ENCODE measurements at places on chromosomes 2 and 18.
A peak's percentile ranks its signal among the peaks of the same experiment; 100 is the strongest.

DNA sequence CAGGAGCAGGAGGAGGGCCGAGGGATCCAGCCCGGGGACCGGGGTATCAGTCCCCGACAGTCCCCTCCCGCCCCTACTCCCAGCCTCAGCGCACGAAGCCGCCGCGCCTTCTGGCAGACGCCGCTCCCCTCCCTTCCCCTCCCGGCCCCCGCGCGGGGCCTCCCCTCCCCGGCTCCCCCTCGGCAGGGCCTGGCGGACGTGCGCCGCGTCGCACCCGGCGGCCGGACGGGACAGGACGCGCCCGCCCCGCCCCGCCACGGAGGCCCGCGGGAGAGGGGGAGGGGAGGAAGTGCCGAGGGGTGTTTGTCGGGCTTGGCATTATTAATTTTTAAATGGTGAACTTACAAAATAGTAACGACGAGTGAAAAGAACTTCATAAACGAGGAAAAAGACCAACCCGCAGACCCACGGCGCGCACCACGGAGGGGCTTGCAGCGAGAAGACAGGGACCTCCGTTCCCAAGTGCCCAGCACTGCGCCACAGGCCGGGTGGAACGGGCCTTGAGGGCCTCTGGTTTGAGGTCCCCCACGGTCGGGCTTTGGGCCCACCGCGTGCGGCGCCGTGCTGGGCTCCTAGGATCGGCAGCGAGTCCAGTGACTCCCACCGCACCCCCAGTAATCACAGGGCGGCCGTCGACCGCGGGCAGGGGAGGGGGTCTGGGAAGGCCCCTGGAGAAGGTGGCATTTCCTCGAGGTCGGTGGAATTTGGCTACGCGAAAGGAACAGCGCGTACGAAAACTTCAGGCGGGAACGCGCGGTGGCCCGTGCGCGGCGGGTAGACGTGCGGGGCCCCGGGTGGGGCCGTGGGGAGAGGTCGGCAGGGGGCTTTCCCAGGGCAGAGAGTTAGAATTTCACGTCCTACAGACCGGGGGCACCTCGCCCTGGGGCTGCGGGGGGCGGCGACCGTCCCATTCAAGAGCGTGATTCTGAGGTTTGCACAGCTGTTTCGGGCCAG, 954 bp upstream of the CTDSP1 start:
- no peak for DNase-seq

DNA sequence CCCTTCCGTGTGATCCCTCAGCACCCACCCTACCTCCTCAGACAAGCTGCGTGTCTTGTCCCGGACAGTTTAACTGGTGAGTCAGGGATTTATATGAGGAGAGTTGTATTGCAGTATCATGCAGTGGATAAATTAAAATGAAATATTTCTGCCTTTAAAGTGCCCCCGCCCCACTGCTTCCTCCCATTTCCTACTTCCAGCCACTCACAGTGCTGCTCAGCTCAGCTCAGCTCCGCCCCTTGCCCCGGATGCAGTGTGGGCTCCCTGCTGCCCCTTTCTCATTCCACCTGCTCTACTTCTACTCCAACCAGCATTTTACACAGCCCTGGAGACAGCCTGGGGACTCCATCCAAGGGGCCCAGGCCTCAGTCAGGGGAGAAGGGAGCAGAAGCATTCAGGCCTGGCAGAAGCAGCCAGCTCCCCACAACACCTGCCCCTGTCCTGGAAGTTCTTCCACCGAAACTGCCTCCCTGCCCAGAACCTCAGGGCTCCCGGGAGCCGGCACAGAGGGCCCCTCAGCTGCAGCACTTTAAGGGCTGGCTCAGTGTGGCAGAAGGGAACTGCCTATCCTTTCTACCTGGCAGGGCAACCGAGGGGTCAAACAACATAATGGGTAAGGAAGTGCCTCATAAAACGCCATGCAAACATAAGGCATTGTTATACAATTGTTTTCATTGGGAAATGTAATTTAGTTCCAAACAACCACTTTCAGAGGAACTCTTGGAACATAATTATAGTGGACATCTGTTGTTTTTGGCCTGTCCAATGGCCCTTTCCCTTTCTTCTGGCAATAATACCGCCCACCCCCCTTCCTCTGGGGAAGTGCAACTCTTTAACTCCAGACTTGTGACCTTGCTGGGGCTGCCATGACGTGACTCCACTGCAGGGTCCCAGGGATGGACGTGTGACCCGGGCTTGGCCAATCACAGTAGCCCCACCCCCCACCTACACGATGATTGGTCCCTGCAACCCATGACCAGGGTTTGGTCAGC, 102.3 kb downstream of the LIPG start:
- no peak for DNase-seq

GRCh38 chr2:111883661-111884591, at the start of gene ANAPC1:
TSS of gene ANAPC1 (minus strand) at chr2:111884193. CDS start at chr2:111880825, 3,368 bp downstream.
- peak; percentile 85 for DNase-seq

DNA sequence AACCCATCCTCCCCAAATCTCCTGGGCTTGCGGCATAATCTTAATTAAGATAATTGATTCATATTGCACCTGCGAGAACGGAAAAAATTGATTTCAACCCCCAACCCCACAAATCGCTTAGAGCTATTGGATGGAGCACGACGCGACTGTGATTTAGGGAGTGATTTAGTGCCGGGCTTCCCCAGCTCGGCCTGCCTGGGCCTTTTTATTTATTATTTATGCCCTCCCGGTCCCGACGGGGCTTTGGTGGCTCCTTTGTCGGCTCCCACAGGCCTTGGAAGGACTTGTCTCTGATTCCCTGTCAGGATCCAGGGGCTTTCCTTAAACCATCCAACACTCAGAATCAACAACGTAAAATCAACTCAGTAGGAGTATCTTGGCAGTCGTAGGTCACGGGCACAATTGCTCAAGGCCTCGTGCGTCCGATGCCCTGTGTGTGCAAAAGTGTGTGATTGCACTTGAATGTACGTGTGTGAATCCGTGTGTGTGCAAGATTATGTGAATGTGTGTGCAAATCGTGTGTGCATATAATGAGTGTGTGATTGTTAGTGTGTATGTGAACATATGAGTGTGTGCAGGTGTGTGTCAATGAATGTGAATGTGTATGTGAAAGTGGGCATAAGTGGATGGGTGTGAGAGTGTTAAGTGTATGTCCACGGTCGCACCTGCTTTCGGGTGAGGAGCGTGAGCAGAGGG, 4.3 kb upstream of the NEUROD1 start:
- DNase-seq, result no peak

- DNase-seq, result no peak
Measured at GRCh38 chr2:156541706-156542105, 105.5 kb downstream of the GPD2 start.

GRCh38 chr2:3326871-3327270, 50.7 kb downstream of the EIPR1 start:
- DNase-seq, result no peak

GRCh38 chr18:31828613-31829012, 67.9 kb upstream of the SLC25A52 start:
- no peak for DNase-seq

DNA sequence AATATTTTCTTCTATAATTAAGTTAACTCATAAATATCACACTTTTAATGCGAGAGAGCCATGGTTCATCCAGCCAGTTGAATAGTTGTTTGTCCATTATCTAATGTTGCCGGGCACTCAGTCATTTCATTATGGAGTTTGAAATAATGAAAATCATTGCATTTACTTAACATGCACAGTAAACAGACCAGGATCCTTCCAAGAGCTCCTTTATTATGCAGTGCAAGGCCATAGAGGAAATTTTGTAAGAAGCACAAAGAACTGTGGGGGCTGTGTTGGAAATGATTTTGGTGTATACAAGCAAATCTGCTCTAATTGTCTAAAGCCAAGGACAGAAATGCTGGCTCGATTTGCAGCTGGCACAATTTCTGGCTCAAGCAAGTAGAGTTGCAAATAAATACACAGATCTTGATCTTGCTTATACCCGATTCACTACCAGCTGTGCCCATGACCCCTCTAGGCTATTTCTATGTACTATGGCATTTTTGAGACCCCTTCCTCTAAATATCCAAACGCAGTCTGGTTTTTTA, 400.3 kb upstream of the HNRNPA3 start:
- no peak for DNase-seq

DNA sequence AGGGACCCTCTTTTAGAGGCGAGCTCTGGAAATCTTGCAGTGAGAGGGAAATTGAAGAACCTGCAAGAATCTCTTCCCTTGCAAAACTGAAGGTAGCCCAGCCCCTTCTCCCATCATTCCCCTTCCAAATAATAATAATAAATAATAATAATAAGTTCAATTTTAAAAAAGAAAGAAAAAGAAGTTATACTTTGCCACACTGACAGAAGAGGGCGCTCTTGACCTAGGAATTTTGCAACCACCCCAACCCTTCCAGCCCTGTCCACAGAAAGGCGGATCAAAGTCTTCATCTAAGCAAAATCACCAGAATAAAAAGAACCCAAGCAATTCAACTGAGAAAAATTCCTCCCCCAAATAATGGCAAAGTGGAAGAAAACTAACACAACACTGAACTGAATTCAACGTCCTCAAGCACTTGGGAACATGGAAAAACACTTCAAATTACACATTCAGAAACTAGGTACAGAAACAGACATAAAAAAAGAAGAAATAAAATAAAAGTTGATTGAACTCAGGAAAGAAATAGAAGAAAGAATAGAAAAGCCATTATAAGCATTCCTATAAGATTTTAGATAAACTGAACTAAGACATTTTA, 98.9 kb upstream of the GLS start:
- peak; percentile 47 for DNase-seq

GRCh38 chr2:72008608-72009007, 139.1 kb downstream of the CYP26B1 start:
- no peak for DNase-seq

DNA sequence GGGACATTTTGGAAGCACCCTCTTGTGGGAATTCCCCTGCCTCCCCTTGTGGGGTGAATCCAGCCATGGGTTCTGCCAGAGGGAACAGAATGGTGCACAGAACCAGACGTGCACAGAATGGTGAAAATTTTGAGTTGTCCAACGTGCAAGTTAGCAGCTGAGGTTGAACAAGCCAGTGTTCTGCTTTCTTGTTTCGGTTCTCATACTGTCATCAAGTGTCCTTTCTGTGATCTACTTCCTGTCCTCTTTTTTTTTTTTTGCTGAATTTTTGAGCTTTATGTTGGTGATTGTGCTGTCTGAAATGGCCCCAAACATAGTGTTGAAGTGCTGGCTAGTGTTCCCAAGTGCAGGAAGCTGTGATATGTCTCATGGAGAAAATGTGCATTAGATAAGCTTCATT, 21.5 kb upstream of the REEP1 start:
- DNase-seq, result no peak

- no peak for DNase-seq
Measured at GRCh38 chr2:88450186-88450585, 2.3 kb downstream of the FOXI3 start.

DNA sequence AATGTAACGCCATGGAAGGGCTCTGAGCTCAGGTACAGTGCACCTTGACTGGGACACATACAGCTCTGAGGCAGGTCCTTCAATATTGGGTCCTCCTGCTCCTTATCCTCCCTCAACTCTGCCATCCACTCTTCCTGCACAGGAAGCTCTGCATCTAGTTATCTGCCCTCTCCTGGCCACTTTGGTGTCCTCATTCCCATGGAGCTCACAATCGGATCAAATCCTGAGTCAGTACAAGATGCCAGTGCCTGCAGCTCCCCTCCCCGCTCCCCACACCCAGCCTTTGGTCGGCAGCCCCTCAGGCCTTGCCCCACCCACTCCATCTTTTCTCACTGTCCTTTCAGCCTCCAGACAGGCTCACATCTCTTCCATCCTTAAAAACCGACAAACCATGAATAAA, 58.0 kb downstream of the LRRFIP1 start:
- DNase-seq, result no peak

DNA sequence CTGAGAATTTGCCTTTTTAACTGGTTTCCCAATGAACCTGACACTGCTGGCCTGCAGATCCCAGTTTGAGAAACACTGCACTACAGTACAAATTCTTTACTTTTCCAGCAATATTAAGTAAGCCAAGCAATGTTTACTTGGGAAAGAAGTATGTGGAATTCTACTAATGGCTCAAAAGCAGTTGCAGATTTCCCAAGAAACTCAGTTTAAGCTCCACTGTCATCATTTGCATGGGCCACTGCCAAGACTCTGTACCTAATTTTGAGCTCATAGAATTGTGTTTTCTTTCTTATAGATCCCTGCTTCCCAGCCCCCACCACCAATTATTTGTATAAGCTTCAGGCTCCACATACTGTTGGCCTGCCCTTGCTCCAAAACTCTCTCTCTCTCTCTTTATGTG, 676.1 kb downstream of the RNF144A start:
- peak; percentile 11 for DNase-seq

DNA sequence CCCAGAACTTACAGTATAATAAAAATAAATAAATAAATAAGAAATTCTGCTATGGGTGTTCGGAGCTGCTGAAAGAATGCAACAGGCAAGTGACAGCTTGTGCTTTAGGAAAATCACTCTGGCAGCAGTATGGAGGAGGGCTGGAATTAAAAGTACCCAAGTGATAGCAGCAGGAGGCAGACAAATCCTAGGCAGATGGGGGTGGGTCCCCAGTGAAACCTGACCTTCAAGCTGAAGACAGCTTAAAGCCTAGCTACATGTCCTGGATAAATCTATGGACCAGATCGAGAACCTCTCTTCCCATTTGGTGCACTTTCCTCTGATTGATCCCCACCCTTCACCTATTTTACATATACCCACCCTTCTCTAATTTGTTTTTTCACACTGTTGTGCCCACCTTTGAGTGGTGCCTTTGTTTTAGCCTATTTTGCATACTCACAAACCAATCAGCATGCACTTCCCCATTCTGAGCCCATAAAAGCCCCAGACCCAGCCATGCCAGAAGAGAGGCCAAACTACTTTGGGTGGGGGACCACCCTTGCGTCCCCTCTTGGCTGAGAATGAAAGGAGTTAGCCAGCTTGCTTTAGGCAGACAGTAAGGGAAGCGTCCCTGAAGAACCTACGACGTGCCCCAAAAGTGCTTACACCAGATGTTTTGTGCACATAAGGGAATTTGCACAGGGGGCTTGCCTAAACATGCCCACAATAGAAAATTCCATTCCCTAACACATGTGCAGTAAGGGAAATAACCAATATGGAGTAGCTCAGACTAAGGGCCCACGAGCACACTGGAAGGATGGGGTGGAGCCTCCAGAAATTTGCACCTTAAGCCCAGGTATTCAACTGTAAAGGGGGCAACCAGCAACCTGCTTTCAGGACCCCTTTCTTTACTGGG, 3.0 kb downstream of the METTL8 start:
- DNase-seq, result no peak

GRCh38 chr18:28725876-28726275, 548.9 kb upstream of the CDH2 start:
- no peak for DNase-seq

GRCh38 chr2:168373468-168373867, 82.6 kb upstream of the CERS6 start:
- DNase-seq, result no peak

DNA sequence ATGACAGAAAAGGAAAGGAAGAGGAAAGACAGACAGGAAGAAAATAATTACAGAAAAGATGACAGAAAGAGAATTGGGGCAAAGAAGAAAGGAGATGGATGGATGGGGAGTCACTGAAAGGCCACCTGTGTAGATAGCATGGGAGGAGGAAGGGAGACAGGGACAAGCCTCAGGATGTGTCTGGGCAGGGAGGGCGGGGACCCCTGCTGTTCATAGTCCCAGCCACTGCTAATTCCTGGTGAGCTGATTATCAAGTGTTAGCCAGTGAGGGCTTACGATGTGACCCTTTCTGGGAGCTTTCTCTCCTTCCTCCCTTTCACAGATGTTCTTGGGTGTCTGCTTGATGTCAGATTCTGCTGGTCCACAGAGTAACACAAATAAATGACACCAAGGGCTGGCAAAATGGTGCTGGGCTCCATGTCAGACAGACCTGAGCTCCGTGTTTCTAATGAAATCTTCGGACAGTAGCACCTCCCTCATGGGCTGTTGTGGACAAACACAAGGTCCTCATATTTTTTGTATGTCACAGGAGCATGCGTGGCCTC, 13.6 kb downstream of the FHOD3 start:
- no peak for DNase-seq
